Stimulated activated CD4-positive, alpha-beta T cell treated with anti-CD3 and anti-CD28 coated beads, Interleukin-15, amount 100 ng/mL, for 24 hours (primary cell): ENCODE measurements at places on chromosomes 1 and 21.

DNA sequence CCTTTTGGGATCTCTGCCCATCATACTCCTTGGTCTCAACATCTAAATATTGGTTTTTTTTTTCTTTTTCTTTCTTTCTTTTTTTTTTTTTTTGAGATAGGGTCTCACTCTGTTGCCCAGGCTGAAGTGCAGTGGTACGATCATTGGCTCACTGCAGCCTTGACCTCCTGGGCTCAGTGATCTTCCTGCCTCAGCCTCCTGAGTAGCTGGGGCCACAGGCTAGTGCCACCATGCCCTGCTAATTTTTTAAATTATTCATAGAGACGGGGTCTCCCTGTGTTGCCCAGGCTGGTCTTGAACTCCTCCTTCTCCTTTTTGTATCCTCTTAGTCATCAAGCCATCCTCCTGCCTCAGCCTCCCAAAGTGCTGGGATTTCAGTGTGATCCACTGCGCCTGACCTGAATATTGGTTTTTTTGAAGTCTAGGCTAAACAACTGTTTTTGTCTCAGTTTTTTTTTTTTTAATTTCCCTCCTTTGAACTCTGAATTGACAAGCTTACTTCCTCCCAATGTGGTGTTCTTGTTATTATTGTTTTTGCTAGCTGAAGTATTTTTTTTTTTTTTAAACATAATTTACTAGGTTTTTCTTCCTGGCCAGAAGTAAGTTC lies 30.9 kb downstream of the MAPKAPK2 start:
- DNase-seq: no peak

DNA sequence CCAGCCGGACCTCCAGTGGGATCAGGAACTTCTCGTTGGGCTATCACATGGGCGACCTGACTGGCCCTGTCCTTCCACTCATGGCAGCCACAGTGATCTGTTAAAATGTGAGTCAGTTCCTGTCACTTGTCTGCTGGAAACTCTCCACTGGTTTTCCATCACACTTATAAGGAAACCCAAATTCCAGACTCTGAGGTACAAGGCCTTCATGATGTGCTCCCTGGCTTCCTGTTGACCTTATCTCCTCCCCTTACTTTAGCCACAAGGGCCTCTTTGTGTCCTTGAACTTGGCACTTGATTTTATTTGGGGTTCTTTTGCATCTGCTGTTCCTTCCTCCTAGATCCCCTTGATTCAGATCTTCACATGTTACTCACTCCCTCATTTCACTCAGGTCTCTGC lies 96.8 kb downstream of the TENT5C start:
- no peak for DNase-seq

GRCh38 chr1:81833722-81834121 lies 33.0 kb downstream of the ADGRL2 start:
- no peak for DNase-seq

GRCh38 chr1:1921459-1921862 lies 2.4 kb upstream of the TMEM52 start:
- DNase-seq: no peak

DNA sequence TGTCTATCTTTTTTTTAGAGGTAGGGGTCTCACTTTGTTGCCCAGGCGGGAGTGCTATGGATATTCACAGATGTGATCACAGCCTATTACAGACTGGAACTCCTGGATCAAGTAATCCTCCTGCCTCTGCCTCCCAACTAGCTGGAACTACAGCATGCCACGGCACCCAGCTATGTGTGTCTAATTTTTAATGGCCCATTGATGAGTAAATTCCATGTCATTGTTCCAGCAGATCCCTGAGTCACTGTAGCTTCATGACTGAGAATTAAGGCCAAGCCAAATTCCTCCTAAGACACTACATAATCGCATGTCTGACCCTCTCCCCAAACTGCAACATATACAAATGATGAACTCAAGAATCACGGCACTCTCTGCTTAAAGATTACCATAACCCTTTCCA lies 84.2 kb upstream of the RGS2 start:
- DNase-seq: no peak

DNA sequence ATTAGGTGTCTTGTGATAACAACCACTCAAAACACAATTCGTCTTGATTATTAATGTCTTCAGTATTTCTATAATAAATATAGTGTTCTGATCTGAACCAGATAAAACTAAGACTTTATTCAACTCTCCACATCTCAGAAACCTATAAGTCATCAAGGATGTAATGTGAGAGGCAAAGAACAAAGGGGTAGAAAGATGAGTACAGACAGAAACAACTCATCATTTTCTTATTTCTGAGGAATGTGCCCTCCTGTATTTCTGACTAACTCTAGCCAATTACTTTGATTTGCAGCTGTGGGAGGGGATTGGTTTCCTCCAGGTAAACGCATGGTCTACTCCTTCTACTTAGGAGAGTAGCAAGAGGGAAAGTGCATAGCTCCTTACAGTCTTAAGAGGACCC lies 73.7 kb upstream of the ST6GALNAC5 start:
- no peak for DNase-seq

DNA sequence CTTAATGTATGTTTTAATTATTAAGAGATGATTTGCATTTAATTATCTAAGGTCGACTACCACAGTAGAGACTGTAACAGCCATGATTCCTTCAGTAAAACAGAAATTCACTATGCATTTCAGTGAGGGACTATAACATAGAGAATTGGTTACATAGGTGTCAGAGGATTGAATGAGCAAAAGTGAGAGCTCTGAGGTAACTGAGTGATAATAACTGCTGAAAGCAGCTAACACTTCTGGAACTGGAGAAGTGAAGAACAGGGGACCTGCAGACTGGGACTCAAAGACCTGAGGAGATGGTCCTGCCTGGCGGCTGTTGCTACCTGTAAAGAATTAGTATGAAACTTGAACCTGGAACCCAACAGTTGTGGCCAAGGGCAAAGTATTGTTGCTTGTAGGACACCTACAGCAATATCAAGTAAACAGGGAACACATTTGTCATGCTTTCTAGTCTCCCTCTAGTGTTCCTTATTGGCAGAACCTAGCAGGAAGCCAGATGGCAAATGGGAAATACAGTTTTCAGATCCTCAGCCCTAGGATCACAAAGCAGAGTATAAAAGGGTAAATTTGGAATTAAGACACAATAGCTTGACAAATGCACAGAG lies 110.6 kb downstream of the HS2ST1 start:
- DNase-seq: no peak

GRCh38 chr1:7178336-7178735 lies 393.1 kb downstream of the CAMTA1 start:
- no peak for DNase-seq

- no peak for DNase-seq
Measured at GRCh38 chr1:165697491-165697880, 876 bp downstream of the ALDH9A1 start.

- no peak for DNase-seq
Measured at GRCh38 chr21:15190837-15191236, 126.0 kb upstream of the NRIP1 start.

- no peak for DNase-seq
Measured at GRCh38 chr21:15132781-15133180, 68.0 kb upstream of the NRIP1 start.

DNA sequence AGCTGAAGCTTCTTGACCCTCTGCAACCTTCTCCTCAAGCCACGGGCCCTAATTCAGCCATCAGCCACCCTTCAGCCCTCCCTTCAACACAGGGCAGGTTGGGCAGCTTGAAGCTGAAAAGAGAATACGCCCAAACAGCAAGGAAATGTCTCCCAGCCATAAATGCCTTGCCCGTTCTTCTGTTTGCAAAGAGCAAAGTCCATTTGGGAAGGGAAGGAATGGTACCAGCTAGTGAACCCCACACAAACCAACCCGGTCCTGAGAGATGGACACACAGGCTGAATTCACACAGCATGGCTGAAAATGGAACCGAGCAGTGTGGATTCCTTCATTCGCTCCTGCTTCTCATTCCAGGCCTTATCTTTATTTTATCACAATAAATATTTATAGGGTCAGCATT lies 11.5 kb downstream of the PLEKHA6 start:
- DNase-seq: no peak

DNA sequence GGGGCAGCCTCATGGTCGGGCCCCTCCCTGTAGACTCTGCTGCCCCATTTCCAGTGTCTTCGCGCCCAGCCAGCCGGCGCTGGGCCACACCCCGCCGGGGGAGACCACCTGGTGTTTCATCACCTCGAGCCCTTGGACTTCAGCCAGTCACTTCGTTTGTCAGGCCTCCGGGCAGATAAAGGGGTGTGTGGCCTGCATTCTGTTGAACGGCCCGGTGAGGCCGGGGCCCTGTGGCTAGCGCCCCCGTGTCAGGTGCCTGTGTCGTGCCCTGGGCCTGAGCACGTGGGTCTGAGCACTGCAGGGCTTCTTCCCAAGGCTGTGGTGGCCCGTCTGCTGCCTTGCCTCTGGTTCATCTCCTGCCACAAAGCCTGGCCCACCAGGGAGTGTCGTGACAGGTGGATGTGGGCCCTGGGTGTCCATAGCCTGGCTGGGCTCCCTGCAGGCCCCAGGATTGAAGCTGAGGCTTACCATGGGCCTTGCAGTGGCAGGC lies 65.2 kb upstream of the DIP2A start:
- no peak for DNase-seq

DNA sequence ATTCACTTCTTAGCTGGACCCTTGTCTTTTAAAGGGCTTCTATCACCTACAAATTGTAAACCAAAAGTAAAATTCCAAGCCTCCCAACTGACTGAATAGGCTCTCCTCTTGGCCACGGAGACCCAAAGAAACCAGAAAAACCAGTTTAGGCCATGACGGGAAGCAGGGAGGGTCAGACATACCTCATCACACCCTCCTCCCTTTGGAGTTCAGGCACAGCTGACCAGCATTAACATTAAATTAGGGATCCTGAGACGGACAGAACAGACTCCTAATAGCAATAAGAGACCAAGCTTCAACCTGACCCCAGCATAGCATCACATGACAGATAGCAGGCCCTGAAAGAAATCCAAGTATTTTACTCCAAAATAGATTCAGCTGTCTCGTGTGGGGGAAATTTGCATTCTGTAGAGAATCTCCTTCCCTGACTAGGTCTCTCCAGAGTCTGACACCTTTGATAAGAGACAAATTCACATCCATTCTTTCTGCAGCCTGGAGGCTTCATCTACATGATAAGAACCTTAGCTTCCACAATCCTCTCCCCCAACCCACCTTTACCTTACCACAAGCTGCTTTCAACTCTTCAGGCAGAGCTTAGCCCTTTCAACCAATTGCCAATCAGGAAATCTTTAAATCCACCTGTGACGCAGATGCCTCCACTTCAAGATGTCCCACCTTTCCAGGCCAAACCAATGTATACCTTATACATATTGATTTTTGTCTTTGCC lies 177.1 kb upstream of the RAB4A start:
- no peak for DNase-seq

GRCh38 chr1:210944252-210944651 lies 189.7 kb downstream of the KCNH1 start:
- DNase-seq: no peak

- no peak for DNase-seq
Measured at GRCh38 chr1:113479713-113480676, 89.7 kb downstream of the MAGI3 start.

DNA sequence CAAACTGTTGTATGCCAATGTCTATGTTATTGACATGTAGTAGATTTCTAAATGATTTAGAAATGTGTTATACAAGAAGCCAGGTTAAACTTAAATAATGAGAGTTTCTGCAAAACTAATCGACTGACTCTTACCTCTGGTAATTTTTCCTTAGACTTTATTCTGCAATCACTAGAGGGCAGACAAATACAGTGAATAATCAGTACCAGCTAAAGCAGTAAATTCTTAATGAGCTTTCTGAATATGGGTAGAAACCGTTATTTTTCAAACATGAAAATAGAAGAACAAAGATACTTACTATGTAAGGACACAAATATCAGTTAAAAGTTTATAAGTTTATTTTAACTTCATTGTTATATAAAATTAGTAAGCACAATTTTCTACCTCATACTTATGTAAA lies 97.9 kb upstream of the RGS1 start:
- DNase-seq: no peak

DNA sequence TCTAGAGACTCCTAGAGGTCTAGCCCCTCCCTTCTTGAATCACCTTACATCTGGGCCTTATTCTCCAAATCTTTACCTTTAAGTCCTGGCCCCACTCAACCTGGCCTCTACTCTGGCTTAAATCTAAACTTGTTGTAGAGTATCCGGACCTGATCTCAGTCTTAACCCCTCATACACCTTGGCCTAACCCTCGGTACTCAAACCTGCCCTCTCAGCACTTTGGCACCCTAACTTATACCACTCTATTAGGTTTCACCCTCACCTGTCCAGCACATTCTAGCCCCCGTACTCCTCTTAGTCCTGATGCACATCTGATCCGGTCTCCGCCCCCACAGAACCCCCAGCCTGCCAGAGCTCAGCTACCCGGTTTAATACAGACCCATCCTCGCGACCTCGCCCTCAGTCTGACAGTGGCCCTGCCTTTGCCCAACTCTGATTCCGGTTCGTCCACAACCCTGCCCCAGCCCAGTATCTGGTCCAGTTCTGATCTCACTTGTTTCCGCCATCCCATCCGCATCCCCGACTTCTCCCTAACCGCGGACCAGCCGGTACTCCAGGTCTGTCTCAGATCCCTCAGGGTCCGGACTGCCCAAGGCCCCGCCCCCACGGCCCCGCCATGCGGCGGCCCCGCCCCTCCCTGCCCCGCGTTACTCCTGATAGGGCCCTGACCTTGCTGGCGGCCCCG lies 1.5 kb downstream of the TRIM62 start:
- DNase-seq: no peak

DNA sequence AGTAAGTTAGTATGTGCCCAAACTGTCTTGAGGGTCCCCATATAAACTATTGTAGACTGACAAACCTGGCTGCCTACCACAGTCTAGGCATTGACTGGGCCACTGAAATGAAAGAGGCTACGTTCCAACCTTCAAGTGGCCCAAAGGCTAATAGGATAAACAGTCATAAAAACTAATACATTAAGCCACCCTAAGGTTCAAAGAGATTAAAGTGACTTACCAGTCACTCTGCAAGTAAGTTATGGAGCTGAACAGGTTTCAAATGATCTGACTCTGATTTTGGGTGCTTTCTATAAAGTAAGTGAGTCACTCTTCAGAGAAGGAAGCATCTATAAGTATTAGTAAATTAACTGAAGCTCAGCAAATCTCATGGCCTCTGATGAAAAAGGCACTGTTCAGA lies 38.0 kb downstream of the PLPP3 start:
- no peak for DNase-seq

GRCh38 chr21:42332557-42333317 lies 17.5 kb upstream of the TFF3 start:
- no peak for DNase-seq
